Stimulated activated CD4-positive, alpha-beta T cell treated with anti-CD3 and anti-CD28 coated beads, Interleukin-12 subunit alpha, Interleukin-12 subunit beta, amount 100 ng/mL, for 48 hours (primary cell): ENCODE measurements at places on chromosomes 4 and X.

- peak; percentile 35 for DNase-seq
These were observed 32.7 kb downstream of the TBC1D14 start for GRCh38 chr4:6942238-6942800.

DNA sequence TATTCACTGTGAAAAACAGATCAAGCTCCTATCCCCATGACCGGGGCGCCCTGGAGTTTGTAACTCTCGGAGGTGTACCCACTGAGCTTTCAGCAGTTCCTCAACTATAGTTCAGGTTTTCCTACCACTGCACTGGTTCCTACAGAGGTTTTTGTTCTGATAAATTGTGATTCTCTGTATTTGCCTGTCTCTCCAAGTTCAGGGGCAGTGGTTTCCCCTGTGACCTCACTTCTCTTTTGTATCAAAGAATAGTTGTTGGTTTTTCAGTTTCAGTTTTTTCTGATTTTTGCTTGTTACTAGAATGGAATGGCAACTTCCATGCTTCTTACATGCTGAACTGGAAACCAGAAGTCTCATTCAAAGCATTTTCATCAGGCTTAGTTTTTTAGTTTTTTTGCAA, 56.8 kb upstream of the PLS3 start:
- no peak for DNase-seq

DNA sequence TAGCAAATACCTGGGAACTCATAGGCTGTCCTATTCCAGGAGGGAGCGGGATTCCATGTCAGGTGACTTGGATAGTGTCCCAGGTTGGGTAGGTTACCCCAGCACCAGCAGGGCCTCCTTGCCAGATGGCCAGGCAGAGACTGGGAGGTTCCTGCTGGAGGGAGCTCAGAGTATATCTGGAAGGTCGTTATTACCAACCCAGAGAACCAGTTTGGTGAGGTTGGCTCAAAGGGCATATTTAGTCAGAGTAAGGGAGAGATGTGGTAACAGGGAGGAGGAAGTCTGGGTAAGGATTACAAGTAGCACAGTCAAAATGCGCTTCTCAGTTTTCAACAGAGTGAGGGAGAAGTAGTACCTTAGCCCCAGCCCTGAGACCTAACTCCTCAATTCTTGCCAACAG, 53.3 kb upstream of the LNX1 start:
- DNase-seq, result no peak

DNA sequence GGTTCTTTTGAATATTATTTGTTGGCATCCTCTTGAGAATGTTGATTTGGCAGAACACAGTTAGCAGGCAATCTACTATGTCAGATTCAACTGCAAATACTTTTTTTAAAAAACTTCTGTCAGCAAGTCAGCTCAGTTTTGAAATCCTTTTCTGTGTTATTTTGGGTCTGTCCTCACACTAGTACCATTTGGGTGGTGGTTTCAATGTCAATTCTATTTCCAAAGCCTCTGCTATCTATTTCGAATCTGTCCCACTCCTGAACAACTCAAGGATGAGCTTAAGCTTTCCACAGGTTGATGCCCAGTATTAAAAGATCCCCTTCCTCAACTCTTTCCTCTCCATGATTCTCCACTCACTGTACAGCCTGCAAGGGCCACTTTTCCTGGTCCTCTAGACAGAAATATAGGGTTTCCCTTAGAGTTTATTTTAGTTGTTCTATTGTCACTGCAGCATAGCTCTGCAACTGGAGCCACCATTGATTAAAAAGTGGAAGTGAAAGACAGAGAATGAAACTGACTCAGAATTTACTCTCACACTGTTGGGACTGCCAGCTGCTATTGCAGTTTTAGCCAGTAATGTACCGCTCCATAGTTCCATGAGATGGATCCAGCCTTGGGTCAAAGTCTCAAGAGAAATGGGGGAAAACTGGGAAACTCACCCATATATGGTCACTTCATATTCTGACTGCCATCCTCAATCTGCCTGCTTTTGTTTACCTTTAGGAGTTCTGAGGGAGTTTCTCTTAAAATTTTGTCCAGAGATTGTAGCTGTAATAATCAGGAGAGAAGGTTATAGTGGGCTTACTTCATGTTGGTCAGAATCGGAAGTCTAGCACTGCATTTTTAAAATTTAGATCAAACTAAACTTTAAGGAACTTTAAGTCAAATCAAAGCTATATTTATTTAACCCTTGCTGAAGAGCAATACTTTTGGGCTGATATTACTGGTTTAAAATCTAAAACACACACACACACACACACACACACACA, 14.6 kb downstream of the HDX start:
- no peak for DNase-seq

DNA sequence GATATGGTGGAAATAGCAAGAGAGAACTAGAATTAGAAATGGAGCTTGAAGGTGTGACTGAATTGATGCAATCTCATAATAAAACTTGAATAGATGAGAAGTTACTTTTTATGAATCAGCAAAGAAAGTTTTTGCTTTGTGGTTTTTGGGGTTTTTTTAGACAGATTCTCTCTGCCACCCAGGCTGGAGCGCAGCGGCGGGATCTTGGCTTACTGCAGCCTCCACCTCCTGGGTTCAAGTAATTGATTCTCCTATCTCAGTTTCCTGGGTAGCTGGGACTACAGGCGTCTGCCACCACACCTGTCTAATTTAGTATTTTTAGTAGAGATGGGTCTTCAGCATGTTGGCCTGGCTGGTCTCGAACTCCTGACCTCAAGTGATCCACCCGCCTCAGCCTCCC, 23.7 kb upstream of the NEIL3 start:
- no peak for DNase-seq

- no peak for DNase-seq
These were observed 120.2 kb upstream of the GPRIN3 start for GRCh38 chr4:89427782-89428181.

GRCh38 chrX:53223955-53224859, 800 bp downstream of the KDM5C start:
- DNase-seq, result no peak

DNA sequence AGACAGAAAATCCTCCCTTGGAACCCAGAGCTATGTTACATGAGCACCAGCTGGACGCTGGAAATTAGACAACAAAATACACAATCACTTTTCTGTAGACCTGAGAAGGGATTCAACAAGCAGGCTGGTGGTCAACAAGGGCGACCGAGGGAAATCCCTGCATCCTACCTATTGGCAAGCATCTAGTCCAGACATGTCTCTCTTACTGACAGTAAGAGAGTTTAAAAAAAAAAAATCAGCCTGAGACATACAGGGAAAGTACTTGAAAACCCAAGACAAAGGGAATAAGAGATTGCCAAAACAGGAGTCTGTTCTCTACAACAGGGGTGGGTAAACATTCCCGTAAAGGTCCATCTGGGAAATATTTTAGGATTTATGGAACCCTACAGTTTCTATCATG, 108.0 kb downstream of the KDR start:
- no peak for DNase-seq

- DNase-seq, result no peak
These were observed 116.4 kb downstream of the RAP1GDS1 start for GRCh38 chr4:98377559-98377958.

DNA sequence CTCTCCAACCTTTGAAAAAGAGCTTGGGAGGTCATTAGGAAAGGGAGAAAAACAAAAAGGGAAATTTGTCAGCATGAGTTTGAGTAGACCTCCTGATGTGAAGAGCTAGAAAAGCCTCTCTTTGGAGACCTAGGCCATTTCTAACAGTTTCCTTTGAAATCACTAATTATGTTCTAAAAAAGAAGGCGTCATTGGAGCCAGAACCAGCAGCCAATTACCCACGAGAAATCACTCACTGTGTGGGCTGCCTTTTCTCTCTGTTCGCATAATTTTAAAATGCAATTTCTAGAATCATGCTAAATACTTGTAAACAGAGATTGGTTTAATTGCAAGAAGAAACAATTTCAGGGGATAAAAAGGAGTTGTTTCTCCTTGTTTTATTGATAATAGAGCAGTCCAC, 246.3 kb upstream of the GATB start:
- no peak for DNase-seq

DNA sequence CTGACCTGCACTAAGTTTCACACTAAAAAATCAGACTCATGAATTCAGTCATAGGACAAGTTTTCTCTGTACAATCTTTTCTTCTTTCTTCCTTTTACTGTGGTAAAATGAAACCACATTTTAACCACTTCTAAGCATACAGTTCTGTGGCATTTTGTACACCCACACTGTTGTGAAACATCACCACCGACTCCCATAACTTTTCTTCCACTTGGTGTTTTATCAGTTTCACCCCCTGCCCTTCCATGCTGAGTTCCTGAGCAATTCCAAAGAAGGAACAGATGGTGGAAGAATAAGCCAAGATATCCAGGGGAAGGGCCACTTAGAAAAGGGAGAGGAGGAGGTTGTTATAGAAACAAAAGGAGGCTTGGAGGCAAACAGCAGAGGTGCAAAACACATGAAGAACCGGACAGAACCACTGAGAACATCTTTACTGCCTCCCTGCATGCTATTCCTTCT, 22.6 kb downstream of the SLC25A4 start:
- no peak for DNase-seq

- no peak for DNase-seq
These were observed 12.4 kb downstream of the NKX1-1 start for GRCh38 chr4:1393866-1394265.

DNA sequence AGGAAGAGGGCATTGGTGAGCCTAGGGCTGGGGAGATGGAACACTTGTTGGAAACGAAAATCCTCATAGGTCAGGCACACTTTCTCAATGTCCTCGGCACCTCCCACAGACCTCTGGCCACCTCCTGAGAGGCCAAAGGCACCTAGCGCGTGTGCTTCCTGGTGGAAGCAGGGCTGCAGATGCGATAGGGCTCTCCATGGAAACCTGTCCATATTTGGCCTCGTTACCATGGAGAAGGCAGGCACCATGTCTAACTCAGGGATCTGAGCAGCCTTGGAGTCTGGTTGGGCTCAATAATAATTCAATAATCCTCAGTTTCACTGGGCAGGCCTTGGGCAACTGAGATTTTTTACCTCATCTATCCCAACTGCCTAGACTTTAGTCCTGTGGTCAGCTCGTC, 58.3 kb downstream of the RAI2 start:
- DNase-seq, result no peak

- DNase-seq, result no peak
These were observed 66.1 kb downstream of the PHKA2 start for GRCh38 chrX:18917831-18918230.

GRCh38 chr4:37124800-37125199, 119.7 kb upstream of the NWD2 start:
- DNase-seq, result no peak

- no peak for DNase-seq
These were observed 195.3 kb downstream of the QDPR start for GRCh38 chr4:17316566-17316965.

DNA sequence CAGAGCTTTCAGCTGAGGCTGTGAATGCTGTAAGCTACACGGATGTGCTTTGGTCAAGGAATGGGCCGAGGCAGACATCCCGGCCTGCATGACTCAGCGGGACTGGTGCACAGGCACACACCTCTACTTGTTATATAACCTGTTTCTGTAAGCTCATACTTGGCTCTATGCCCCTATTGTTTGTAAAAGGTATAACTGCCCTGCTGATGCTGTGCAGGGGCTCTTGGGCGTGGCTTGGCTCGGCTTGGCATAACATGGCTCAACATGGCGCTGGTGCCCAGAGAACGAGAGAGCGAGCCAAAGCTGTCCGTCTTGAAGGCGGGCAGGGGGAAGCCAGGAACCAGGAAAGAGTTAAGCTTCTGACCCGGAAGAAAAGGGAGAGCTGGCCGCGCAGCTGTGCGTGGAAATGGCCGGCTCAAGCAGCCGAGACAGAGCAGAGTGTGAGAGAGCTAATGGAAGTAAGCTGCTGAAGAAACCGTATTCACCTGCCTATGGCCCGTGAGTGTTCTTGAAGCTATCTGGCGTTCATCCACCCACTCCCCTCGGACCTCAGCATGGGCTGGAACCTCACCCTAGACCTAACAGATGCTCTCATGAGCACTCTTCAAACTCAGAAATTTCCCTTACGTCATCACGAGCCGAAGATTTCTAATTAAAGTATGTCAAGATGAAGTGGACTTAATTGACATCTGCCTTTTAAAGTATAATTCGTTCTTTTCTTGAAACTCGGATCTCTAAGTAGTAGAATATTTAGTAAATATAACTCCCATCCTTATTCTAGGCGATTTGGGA, 286.3 kb upstream of the AGA start:
- no peak for DNase-seq

GRCh38 chr4:53520116-53520515, 71.2 kb downstream of the LNX1 start:
- DNase-seq, result no peak

- no peak for DNase-seq
These were observed 11.1 kb upstream of the GPR101 start for GRCh38 chrX:137044893-137045292.

- no peak for DNase-seq
These were observed 12.9 kb downstream of the DDX53 start for GRCh38 chrX:23012636-23013035.

DNA sequence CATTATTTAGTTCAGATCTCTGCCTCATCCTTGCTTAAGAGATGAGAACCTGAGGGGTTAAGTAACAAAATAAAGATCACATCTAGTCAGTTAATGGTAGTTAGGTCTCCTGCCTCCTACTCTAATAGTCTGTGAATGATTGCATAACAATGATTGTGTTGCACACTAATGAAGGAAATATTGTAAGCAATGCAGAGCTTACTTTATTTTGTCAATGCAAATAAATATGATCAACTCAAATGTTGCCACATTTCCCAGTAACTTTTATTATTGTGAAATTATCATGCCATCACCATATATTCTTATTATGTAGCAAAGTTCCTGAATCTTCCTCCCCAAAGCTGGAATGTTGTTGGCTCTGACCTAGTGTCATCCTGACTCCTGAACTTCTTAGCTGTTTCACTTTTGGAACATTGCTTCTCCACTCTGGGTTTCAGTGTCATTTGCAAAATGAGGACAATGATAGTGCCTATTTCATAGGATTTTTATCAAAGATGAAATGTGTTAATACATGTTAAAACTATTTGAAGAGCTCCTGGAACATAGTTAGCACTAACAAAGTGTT, 17.0 kb upstream of the GABRA4 start:
- DNase-seq, result no peak
